Stimulated activated CD8-positive, alpha-beta memory T cell treated with anti-CD3 and anti-CD28 coated beads, Interleukin-4, amount 100 ng/mL, for 4 hours (primary cell): ENCODE measurements at places on chromosomes 16 and 17.

DNA sequence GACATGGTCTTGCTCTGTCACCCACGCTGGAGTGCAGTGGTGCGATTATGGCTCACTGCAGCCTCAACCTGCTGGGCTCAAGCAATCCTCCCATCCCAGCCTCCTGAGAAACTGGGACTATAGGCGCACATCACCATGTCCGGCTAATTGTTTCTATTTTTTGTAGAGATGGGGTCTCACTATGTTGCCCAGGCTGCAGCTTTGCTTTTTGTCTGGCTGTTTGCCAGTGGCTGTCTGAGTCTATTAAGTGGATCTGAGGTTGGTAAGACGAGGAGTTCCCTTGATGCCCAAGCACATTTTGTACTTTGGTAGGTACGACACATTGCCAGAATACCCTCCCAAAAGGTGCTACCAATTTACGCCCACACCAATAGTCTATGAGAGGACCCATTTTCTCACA, 5.1 kb downstream of the TBX21 start:
- no peak for DNase-seq

GRCh38 chr17:74545843-74546230, at the start of gene CD300C:
TSS of gene CD300C (minus strand) at chr17:74546115. CDS start at chr17:74545782, 333 bp downstream.
- DNase-seq, result no peak

- no peak for DNase-seq
These were observed 63.1 kb downstream of the IKZF3 start for GRCh38 chr17:39801055-39801454.

DNA sequence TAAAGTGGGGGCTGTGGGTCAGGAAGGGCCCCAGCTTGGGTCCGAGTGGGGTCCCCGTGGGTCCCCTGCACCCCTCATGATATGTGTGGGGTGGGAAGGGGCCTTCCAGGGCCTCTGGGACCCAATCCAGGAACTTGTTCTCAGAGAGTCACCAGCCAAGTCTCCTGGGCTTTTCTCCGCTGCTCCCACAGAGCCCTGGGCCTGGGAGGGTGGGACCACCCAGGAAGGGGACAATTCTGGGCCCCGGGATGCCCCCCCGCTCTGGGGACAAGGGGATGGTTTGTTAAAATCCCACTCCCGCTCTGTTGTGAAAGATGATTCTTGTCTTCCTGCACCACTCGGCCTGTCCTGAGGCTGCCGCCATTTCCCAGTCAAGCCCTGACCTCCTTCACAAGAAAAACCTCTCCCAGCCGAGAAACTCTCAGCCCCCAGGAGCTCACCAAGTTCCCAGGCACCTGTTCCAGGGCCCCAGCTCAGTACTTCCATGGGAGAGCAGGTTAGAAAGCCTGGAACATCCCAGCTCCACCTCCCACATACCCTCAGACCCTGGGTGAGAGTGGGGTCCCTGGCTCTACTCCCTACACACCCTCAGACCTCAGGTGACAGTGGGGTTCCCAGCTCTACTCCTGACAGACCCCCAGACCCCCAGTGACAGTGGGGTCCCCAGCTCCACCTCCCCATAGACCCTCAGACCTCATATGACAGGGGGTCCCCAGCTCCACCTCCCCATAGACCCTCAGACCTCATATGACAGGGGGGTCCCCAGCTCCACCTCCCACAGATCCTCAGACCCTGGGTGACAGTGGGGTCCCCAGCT, 75.1 kb downstream of the METRNL start:
- no peak for DNase-seq
